ENCODE measurements at places on chromosomes 5 and 9. TPM values are rescaled to one million over a fixed set of nuclear protein-coding genes. Genes with fewer than 3 reads are reported as not detected.
A peak's percentile ranks its signal among the peaks of the same experiment; 100 is the strongest.

- no peak for DNase-seq
Observed at GRCh38 chr5:180618829-180619562, 27.7 kb upstream of the SCGB3A1 start.

DNA sequence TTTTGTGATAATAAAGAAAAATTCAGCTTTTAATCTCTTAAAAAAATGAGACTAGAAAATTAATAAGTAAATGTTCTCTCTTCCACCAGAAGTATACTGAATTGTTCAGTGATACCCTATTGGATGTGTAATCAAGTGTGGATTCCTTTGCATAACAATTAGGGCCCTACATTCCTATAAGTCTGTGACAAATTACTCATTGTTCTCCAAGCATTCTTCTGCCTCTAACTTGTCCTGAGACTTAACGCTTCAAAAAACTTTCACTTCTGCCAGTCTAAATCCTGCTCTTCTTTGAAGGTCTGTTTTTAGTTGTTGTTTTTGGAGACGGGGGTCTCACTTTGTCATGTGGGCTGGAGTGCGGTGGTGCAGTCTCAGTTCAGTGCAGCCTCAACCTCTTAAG, 9.2 kb upstream of the DDX46 start:
- no peak for DNase-seq

GRCh38 chr9:116365056-116365471, 211.5 kb downstream of the PAPPA start:
- DNase-seq, result peak; percentile 50

Gene PTGDS
- polyA plus RNA-seq, result 37.8 TPM

GRCh38 chr9:4301296-4301695, 1.4 kb upstream of the GLIS3 start:
- DNase-seq, result no peak

GRCh38 chr5:10621832-10622231, 58.0 kb downstream of the ANKRD33B start:
- no peak for DNase-seq

Gene LYRM7
- 28.5 TPM for polyA plus RNA-seq

All from psoas muscle (tissue), 8 donors.